ENCODE measurements at places on chromosomes 5 and 9.

GRCh38 chr5:3542158-3542557, 53.5 kb upstream of the IRX1 start:
- no peak for DNase-seq

- DNase-seq = peak; percentile 1
Observed at GRCh38 chr9:92324889-92325268, 271 bp downstream of the NOL8 start.

DNA sequence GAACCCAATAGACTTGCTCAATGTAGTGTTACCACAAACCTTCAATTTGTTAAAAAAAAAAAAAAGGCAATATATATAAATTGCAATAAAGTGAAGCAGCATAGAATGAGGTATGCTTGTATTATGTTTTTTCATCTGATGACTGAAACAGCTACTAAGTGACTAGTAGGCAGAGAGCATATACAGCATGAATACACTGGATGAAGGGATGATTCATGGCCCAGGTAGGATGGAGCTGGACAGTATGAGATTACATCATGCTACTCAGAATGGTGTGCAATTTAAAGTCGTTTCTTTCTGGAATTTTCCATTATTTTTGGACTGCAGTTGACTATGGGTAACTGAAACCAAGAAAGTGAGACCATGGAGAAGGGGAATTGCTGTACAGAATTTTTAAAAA, 161.2 kb downstream of the GNA14 start:
- DNase-seq = no peak

- peak; percentile 14 for DNase-seq
Observed at GRCh38 chr9:17528859-17529258, 50.0 kb upstream of the SH3GL2 start.

DNA sequence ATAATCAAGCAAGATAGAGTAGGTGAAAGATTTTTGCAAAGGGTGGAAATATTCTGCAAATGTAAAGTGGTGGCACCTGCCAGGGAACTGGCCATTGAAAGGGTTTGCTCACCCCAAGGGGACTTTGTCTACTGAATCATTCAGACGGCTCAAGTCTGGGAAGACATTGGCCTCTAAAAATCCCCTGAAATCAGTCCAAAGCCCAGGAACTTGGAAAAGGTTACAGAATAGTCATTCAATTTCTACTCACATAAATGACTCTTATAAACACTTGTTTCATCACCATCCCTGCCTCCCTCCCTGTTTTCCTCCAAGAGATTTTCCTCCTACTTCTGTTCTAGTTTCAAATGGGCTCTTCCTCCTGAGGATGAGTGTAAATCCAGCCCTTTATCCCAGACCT, 28.5 kb downstream of the ZNF366 start:
- DNase-seq = no peak

- DNase-seq = peak; percentile 86
Observed at GRCh38 chr9:71748280-71748743, 20.0 kb downstream of the CEMIP2 start.

DNA sequence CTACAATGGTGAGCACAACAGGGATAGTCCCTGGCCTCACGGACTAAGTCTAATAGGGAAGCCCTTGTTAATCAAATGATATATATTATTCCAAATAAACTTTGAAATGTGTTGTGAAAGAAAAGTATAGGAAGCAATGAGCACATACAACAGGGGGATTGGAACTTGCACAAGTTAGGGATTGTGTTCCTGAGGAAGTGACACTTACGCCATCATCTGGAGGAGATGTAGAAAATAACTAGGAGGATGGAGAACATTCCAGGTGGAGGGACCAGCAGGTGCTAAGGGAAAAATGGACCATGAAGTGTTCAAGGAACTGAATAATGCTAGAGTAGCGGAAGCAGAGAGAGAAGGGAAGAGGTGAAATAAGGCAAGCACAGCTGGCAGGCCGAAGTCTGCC, 18.8 kb upstream of the RPS23 start:
- no peak for DNase-seq

- peak; percentile 25 for DNase-seq
Observed at GRCh38 chr5:95390812-95391492, at the start of gene FAM81B. TSS of gene FAM81B (plus strand) at chr5:95391366. CDS start at chr5:95391390, 24 bp downstream.

- DNase-seq = no peak
Observed at GRCh38 chr5:102579379-102579778, 80.6 kb upstream of the SLCO6A1 start.

DNA sequence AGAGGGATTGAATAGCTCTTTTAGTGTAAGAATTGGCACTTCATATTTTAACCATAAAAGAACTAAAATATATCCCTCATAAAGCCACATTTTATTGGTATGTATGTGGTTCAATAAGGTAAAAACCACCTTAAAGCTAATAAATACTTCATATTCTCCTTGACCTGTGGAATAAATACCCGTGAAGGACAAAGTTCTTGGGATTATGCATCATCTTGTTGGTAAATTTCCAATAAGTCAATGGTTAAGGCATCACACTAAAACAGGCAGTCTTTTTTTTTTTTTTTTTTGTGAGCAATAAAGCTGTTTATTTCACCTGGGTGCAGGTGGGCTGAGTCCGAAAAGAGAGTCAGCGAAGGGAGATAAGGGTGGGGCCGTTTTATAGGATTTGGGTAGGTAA, 161.9 kb downstream of the SNCAIP start:
- no peak for DNase-seq

- no peak for DNase-seq
Observed at GRCh38 chr5:35828082-35828598, 28.6 kb upstream of the IL7R start.

DNA sequence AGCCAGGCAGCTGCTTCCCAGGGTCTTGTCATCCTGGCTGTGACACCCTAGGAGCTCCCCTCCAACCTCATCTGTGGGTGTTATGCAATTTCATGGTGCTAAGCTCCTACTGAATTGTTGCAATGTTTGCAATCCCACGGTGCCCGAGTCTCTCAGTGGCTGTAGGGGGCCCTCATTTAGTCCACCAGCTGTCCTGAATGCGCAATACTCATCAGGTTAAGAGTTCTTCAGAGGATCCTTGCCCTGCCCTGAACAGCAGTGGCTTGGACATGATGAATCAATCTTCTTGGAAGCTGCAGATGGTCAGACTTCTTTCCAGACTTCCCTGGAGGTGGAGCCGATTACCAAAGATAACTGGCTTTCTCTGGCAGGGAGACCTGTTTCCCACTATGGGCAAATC, 584.1 kb downstream of the CCDC171 start:
- no peak for DNase-seq

GRCh38 chr5:75993643-75994520, 89.3 kb upstream of the SV2C start:
- no peak for DNase-seq

GRCh38 chr9:75626860-75627259, 263.6 kb upstream of the PCSK5 start:
- DNase-seq = no peak

- no peak for DNase-seq
Observed at GRCh38 chr9:137267933-137268355, 9.6 kb upstream of the TOR4A start.

- DNase-seq = peak; percentile 30
Observed at GRCh38 chr5:150411245-150411979, 1.3 kb downstream of the CD74 start.

DNA sequence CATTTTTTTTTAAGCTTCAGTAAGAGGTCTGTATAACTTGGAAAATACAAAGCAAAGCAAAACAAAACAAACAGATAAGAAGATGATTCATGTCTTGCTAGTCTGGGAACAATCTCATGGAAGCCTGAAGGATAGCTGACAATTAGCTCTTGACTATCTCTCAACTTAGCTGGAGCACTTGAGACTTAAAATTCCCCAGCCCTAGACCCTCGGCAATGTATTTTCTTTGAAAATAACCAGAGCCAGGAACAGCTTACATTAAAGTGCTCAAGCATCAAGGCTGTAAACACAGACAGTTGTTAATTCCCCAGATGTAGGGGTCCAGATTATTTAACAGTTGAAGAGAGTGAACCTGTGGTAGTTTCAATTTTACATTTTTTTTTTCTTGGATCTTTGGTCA, 82.9 kb downstream of the TMEM252 start:
- no peak for DNase-seq

- DNase-seq = no peak
Observed at GRCh38 chr5:150175076-150175475, 8.5 kb downstream of the CDX1 start.

DNA sequence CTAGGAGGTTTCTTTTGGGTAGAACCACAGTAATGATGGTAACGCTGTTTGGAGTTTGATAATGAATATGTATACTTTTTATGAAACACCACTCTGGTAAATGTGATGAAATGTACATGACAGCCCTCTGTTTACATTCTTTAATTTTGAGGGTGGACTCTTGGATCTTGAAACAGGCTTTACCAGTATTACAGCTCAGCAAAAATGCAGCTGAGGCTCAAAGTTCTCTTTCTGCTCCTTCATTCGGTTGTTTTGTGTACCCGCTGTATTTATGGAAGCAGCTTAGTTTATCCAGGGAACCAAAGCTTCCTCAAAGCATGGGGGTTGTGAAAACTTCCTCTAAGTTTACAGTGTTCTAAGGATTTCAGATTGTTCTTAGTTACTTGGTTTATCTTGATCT, 11.1 kb downstream of the GAPVD1 start:
- no peak for DNase-seq

- peak; percentile 98 for DNase-seq
Observed at GRCh38 chr9:113675475-113675941, 200.6 kb upstream of the ZNF618 start.

DNA sequence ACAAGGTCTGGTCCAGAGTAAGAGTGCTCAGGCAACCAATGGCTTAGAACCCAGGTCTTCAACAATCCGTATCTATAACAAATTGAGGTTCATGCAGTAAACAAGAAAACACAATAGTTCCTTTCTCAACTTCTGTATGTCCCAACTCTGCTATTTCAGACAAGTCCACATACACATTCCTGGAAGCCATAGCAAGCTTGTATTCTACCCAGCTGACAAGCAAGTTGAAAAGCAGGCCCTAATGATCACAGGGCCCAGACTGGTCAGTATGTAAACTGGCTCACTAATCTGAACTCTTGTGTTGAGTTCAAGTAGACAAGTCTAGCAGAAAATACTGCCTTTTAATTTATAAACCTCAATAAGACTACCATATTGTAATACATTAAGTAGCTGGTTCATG, 26.9 kb downstream of the FNIP1 start:
- DNase-seq = no peak

DNA sequence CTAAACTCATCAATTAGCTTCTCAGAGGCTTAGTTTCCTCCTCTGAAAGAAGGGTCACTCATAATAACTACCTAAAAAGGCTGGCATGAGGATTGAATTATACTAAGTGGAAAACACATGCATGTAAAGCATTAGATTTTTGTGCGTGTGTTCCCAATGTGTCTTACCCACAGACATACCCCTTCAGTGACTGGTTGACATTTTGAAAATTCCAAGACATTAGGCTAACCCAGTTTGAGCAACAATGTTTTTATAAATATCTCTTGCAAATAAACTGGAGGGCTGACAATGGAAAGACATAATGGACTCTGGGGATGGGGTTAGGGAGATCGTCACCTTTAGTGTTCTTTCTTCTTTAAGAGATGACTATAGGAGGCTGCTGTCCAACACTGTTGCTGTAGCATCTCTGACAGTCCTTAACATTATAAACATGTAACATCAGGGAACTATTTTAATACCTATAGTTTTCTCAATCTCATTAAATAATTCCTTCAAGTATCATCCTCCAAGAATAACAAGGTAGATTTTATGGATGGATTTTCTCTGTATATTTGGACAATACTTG, 24.3 kb downstream of the HMHB1 start:
- DNase-seq = no peak

DNA sequence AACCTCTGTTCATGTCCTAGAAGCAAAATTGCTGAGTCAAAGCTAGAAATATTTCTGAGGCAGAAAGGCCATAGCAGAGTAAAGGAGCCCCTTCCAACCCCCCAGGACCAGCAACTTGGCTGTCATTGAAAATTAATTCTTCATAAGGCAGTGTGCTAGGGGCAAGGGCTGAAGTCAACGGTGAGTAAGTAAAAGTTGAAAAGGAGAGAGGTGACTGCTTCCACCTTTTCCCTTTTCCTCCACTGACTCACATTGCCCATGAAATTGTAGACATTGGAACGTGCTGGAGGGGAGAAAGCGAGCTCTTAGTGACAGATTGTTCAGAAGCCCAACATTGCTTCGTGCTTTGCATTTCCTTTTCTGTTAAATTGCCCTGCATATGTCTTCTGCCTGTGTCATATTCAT, 19.1 kb downstream of the GLRA1 start:
- DNase-seq = no peak

DNA sequence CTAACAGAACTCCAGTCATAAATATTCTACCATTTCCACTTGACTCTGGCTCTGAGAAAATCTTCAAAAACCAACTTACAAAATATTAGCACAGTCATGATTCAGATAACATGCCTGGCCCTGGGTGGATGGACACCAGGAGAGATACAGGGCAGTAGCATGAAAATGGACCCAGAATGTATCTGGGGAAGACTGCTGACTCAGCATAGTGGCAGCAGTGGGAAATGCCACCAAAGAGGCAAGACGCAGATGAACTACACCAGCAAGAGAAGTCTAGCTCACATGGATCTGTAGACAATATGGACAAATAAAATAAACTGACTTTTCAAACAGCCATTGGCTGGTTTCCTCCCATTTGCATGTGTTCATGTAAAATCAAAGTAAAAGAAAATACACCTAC, 359.8 kb downstream of the SEMA5A start:
- no peak for DNase-seq

DNA sequence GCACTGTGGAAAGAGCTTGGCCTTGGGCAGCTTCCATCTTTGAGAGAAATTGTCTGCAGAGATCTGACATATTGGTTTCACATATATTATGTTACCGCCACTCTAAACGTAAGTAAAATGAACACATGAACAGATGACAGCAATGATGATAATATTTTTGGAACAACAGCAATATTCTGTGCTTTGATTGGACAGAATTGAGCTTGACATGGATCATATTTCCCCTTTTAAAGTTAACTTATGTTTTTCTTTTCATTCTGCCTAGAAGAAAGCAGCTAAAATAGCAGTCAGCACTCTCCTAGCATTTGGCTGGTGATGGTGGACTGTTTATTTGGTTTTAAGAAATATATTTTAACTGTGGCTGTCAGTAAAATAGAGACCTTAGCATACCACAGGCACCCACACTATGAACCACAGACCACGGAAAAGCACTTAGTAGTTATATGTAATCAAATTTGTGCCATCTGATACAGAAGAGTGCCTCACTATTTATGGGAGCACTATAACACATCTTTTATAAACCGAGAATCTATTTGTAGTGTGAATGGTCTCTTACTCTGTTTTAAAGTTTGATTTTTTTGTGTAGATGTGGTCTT, 1.8 kb upstream of the CFAP95 start:
- no peak for DNase-seq

DNA sequence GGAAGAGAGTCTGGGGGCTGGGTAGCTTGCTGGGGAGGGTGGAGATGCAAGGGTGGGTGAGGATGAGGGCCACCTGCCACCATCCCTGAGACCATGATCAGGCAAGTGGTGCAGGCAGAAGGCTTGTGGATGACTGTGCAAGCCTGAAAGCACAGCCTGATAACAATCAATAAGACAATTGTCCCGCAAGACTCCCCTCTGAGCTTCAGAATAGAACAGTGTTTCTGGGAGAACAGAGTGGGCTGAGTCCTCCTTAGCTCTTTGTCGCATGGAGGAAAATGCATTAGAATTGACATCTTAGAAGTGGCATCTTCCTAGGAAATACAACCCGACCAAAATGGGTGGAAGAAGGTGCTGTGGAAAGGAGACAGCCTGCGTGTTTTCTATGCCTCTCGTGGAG, 6.6 kb downstream of the GADD45G start:
- no peak for DNase-seq

Measured in lung microvascular endothelial cell (primary cell).